Eye (tissue), 1 donor: ENCODE measurements at places on chromosomes 5 and 9.

GRCh38 chr9:107239474-107239873 lies 43.6 kb upstream of the RAD23B start:
- DNase-seq: peak; percentile 66

DNA sequence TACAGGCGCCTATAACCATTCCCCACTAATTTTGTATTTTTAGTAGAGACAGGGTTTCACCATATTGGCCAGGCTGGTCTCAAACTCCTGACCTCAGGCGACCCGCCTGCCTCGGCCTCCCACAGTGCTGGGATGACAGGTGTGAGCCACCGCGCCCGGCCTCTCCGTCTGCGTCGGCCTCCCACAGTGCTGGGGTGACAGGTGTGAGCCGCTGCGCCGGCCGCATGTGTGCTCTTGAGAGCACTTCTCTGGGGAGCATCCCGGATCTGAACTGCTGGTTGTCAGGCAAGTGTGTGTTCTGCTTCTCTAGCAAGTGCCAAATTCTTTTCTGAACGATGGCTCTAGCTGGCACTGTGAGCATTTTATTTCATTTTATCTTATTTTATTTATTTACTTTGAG lies 3.7 kb upstream of the ENTPD2 start:
- DNase-seq: no peak

- no peak for DNase-seq
Observed at GRCh38 chr5:136905571-136905970, 540.2 kb upstream of the TRPC7 start.

DNA sequence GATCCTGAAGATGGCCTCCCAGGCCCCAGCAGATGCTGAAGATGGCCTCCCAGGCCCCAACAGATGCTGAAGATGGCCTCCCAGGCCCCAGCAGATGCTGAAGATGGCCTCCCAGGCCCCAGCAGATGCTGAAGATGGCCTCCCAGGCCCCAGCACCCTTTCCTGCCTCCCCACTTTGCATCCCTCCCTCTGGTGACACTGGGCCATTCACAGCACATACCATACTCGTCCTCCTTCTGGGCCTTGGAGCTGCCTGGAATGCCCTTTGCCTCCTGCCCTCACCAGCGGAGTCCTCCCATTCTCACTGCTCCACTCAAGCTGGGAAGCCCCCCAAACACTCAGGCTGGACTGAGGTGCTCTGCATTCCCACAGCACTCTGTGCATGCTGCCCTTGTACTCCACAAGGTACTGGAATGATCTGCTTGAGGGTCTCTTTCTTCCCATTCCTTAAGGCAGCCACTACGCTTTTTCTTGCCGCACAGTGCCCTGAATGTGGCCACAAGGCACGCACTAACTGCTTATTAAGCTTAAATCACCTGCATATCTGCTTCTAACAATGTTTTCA lies 550.0 kb downstream of the BNC2 start:
- DNase-seq: no peak

DNA sequence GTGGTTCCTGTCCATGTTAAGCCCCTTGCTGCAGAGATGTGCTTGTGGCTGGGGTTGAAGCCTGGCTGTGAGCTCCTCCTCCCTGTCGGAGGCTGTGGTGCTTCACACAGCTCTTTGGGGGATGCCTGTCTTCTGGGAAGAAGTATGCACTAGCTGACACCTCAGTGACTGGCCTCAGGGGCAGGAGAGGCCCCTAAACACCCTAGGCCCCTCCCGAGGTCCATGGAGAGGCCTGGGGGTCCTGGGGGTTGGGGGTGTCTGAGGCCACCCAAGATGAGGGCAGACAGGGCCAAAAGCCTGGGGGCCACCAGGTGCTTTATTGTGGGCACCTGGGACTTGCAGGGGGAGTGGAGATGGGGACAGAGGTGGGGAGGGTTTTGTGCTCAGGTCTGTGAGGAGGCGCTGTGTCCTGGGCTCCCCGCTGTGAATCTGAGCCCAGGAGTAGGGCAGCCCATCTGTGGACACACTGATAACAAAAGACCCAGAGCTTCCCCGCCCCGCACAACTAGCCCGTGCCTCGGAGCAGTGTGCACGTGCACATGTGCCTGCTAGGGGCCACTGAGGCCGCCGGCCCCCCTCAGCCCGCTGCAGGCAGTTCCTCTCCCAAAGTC lies 92.0 kb downstream of the PHF2 start:
- DNase-seq: peak; percentile 31

DNA sequence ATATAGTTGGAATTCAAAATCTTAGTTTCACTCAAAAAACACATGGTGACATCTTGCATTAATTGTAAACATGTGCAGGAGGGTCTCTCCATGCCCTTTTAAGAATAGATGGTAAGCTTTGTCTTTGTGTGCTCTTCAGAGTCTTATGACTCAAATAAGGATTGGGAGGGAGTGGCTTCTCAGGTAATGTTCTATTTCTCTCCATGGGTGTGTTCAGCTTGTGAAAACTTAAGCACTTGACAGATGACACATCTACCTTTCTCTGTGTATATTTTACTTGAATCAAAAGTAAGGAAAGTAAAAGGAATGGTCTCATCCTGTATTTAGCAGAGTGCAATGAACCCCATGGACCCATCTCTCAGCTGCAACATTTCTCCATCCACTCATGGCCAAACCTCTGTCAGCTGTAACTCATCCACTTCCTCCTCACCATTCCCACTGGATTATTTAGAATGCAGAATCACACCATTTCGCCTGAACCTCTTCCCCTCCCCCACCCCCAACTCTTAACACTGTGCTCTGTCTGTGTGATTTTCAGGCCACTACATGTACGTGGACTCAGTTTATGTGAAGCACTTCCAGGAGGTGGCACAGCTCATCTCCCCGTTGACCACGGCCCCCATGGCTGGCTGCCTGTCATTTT lies 82.1 kb downstream of the MAMDC2 start:
- no peak for DNase-seq

- DNase-seq: no peak
Observed at GRCh38 chr5:145341842-145342241, 493.3 kb downstream of the PRELID2 start.

DNA sequence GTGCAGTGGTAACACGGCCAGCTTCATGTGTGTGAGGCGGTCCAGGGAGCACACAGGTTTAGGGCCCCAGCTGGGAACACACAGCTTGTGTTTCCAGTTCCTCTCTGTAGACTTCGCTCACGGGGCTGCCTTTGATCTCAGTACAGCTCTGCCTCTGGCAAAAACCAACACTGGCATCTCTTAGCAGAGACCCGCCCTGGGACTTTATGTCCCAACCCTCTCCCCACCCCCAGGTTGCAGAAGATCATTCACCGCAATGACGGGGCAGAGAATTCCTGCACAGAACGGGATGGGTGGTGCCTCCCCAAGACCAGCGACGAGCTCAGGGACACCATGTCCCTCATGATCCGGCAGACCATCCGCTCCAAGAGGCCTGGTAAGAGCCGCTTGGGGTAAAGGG lies 5.2 kb upstream of the CEL start:
- no peak for DNase-seq

GRCh38 chr5:118450554-118451332 lies 537.6 kb downstream of the DTWD2 start:
- peak; percentile 48 for DNase-seq

DNA sequence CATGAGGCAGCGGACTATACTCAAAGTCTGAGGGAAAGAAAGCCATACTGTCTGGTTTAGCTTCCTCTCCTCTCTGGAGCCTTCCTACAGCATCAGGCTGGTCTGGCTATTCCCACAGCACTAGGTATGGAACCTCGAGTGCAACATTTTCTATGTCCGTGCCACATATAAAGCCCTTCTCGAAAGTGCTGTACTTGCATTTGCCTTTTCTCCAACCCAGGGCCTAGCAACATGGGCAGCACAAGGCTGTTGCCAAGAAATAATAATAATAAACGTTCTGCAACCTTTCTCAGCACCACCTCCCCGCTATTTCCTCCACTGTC lies 804 bp downstream of the MED10 start:
- no peak for DNase-seq

- DNase-seq: no peak
Observed at GRCh38 chr5:89086390-89087086, 203.6 kb upstream of the MEF2C start.

GRCh38 chr9:135533674-135534073 lies 12.3 kb upstream of the OBP2A start:
- DNase-seq: no peak

DNA sequence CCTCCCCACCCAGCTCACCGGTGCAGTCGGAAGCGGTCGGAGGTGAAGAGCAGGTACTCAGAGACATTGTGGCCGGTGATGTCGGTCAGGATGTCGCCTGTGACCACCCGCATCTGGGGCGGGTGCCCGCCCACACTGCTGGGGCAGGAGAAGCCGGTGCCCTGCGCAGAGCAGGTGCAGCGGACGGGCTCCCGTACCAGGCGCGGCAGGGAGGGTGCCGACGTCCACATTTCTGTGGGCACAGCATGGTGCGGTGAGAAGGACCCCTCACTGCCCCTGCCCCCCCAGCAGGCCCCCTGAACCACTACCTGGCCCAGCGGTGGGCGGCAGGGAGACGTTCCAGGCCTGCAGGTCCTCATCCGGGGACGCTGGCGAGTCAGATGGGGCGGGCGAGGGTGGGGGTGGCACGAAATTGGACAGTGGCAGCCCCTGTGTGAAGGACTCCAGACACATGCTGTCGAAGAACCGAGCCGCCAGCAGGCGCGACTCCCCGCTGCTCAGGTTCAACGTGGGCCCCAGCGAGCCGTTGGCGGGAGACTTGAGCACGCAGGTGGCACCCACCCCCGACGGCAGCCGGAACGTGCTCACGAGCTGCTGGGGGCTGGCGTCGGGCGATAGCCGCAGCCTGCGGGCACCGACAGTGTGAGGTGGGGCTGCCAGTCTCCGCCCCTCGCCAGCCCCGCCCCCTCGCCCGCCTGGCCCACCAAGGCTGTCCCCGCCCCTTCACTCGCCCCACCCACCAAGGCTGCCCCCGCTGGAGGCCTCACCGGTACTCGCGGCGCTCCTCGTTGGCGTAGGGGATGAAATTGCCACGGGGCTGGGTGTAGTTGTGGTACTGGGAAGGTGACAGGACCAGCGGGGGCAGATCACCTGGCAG lies 15.1 kb downstream of the ABCA2 start:
- no peak for DNase-seq

GRCh38 chr9:126151686-126152134 lies 174.9 kb upstream of the MVB12B start:
- DNase-seq: no peak

GRCh38 chr9:13554626-13555025 lies 275.1 kb upstream of the MPDZ start:
- no peak for DNase-seq

- no peak for DNase-seq
Observed at GRCh38 chr5:88736494-88736893, 146.5 kb downstream of the MEF2C start.

DNA sequence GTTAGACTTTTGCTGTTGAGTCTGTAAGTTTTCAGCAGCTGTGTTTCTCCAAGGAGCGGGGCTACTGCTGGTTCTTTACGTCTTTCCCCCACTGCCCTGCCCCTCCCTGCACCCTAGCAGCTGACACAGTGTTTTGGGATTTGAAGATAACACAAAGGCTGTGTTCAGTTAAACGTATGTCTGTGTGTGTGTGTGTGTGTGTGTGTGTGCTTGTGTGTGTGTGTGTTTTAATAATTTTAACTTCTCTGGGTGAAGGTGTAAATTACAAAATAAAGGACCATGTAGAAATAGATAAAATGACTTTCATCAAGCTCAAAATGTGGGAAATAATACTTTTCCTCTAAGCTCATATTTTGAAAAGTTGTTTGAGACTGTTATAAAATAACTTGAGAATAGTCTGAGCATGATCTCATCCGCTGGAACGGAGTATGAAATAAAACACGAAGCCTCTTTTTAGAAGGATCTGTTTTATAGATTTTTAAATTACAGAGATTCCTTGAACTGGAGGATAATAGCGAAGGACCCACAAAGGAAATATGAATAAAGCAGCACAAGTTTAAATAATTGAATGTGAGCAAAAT lies 10.9 kb downstream of the ABL1 start:
- peak; percentile 84 for DNase-seq

GRCh38 chr5:16756692-16757091 lies 139.9 kb upstream of the RETREG1 start:
- no peak for DNase-seq

- no peak for DNase-seq
Observed at GRCh38 chr5:884345-885126, 8.1 kb downstream of the BRD9 start.

- no peak for DNase-seq
Observed at GRCh38 chr9:133667759-133668450, 31.7 kb downstream of the DBH start.

GRCh38 chr5:71640408-71640807 lies 53.3 kb downstream of the MCCC2 start:
- DNase-seq: no peak

DNA sequence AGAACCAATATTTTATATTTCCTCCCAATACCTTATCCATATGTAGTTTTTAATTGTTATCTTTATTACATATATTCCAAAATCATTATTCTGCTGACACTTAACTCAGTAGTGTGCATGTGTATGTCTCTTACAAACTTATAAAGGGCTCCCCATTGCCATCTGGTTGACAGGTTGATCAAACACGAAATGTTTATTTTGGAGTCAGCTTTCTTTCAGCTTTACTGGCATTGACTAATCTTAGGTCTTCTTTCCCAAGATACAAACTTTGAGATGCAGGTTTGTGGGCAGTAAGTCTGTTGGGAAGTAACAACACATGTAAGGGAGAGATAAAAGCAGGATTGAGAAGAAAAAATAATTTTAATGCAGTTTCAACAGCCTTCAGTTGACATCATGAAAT lies 716.0 kb upstream of the CHD1 start:
- no peak for DNase-seq

- no peak for DNase-seq
Observed at GRCh38 chr5:108061941-108062340, 320.0 kb downstream of the FBXL17 start.

- DNase-seq: no peak
Observed at GRCh38 chr9:84045481-84046097, 65.0 kb downstream of the RMI1 start.

GRCh38 chr5:179192891-179193470 lies 132.8 kb downstream of the ZNF354C start:
- DNase-seq: no peak

DNA sequence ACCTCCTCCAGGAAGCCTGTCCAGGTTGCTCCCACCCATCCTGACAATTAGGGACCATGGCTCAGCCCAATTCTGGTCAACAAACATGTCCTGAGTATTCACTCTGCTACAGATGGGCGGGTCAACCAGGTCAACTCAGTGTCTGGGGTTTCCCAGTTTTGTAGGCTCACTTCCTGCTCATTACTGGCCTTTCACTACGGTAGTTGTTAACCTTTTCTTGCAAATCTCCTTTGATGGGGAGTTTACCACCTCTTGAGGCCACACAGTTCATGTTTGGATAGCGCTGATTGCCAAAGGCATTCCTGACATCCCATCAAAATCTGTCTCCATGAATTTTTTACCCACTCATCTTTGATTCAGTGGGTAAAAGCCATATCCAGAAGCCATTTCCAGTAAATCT lies 13.8 kb downstream of the TMEM8B start:
- no peak for DNase-seq

GRCh38 chr9:127399736-127400269 lies 2.8 kb downstream of the SLC2A8 start:
- DNase-seq: no peak

DNA sequence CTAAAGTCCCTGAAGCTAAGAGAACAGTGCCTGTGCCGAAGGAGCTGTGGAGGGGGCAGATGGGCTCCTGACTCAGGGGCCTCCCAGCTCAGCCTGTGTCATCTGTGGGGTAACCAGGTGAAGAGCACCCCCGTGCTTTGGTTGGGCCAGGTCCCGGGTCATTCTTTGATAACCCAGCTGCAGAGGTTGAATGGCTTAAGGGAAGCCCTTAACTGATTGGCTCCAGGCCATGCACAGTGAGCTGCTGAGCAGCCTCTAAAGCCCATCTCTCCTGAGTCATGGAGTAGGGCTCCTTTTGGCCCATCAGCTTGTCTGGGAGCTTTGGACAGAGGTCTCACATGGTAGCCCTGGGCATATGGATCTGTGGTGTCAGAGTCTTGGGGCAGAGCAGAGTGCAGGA lies 28.7 kb downstream of the COL27A1 start:
- no peak for DNase-seq
